Spinal cord (tissue), 10 donors: ENCODE measurements at places on chromosomes 7 and 10. TPM values are rescaled to one million over a fixed set of nuclear protein-coding genes. Genes with fewer than 3 reads are reported as not detected.

Gene NYAP1
- 12.6 TPM for total RNA-seq

Gene PIK3CG
- total RNA-seq = 6.4 TPM

Gene CRPPA
- total RNA-seq = 10.4 TPM

Gene FKBP6
- not detected for total RNA-seq

Gene ACSM6
- total RNA-seq = not detected

Gene UCN3
- total RNA-seq = 0.50 TPM

- no peak overlapping the region for H3K4me3 ChIP-seq
- no peaks in the 10 kb centered on the region for H3K4me1 ChIP-seq
Observed at GRCh38 chr7:131098527-131098926, 229.1 kb upstream of the MKLN1 start.

DNA sequence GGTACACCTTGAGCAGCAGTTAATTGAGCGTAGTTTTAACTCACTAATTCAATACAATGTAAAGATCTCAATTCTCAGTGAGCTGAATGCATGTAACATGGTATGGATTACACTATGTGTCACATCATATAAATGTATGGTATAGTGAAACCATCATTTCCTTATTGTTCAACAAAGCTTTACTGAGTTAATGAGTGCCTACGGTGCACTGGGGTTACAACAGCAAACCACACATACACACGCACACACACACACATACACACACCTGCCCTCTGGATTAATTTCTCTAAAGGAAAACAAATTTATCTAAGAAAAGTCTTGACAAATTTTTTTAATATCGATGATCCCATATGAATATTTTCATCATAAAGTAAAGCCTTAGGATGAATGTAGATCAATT, 369.1 kb downstream of the MALRD1 start:
- H3K27me3 ChIP-seq = no peaks in the 10 kb centered on the region
- no peak overlapping the region for H3K27ac ChIP-seq
- H3K4me1 ChIP-seq = no peaks in the 10 kb centered on the region
- H3K36me3 ChIP-seq = no peaks in the 10 kb centered on the region
- H3K4me3 ChIP-seq = no peak overlapping the region

- H3K27me3 ChIP-seq = peaks cover 16% of the 10 kb centered on the region
- H3K36me3 ChIP-seq = peaks cover 54% of the 10 kb centered on the region
- no peak overlapping the region for H3K4me3 ChIP-seq
- peaks cover 73% of the 10 kb centered on the region for H3K4me1 ChIP-seq
Observed at GRCh38 chr10:132738454-132739224, 47.3 kb downstream of the NKX6-2 start.

DNA sequence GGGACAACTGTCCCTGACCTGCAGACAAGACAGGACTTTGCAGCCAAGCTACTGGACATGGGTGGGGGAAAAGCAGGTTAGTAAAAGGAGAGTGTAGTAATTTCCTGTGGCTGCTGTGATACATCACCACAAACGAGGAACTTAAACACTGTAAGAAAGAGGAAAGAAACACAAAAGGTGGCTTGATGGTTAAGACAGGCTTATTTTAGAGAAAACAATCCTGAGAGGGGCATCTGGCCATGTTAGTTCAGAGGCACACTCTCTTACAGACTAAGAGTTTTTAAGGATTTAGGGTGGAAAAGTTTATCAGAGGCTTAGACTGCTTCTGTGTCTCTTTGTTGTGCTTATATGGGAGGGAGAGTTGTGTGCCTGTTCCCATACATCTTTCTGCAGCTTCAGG, 667.0 kb downstream of the TYW1 start:
- no peaks in the 10 kb centered on the region for H3K36me3 ChIP-seq
- DNase-seq = no peak
- H3K4me1 ChIP-seq = no peaks in the 10 kb centered on the region
- H3K27me3 ChIP-seq = no peaks in the 10 kb centered on the region
- H3K27ac ChIP-seq = no peak overlapping the region

DNA sequence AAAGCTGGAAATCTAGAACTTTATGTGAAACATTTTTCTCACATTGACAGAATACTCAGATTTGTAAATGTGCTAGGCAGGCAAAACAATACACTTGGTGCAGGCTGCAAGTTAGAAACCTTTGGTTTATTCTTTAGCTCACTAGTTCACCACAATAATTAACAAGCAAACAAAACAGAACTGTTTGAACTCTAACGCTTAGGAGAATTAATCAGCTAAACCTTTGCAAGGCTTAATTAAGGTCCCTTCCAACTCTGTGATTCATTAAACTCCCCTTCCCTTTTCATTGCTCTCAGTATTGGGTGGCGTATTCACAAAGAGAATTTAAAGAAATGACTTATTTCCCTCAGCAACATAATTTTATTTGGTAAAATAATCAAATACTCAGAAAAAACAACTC, 99.0 kb downstream of the PON1 start:
- H3K27me3 ChIP-seq = no peaks in the 10 kb centered on the region
- peak; percentile 19 for DNase-seq
- no peak overlapping the region for H3K27ac ChIP-seq
- H3K4me3 ChIP-seq = no peak overlapping the region
- H3K4me1 ChIP-seq = no peaks in the 10 kb centered on the region

DNA sequence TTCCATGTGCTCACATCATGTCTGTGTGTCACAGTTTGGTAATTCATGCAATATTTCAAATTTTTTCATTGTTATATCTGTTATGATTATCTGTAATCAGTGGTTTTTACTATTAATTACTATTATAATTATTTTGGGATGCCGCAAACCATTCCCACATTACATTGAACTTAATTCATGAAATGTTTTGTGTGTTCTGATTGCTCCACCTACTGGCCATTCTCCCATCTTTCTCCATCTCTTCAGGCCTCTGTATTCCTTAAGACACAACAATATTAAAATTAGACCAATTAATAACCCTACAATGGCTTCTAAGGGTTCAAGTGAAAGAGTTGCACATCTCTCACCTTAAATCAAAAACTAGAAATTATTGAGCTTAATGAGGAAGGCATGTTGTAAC, 398.5 kb downstream of the PCDH15 start:
- no peaks in the 10 kb centered on the region for H3K36me3 ChIP-seq
- H3K27ac ChIP-seq = no peak overlapping the region
- no peaks in the 10 kb centered on the region for H3K4me1 ChIP-seq
- no peak for DNase-seq
- H3K4me3 ChIP-seq = no peak overlapping the region
- no peaks in the 10 kb centered on the region for H3K27me3 ChIP-seq

GRCh38 chr10:98006266-98006665, 24.2 kb downstream of the CRTAC1 start:
- no peak overlapping the region for H3K4me3 ChIP-seq
- DNase-seq = no peak
- H3K27me3 ChIP-seq = no peaks in the 10 kb centered on the region

DNA sequence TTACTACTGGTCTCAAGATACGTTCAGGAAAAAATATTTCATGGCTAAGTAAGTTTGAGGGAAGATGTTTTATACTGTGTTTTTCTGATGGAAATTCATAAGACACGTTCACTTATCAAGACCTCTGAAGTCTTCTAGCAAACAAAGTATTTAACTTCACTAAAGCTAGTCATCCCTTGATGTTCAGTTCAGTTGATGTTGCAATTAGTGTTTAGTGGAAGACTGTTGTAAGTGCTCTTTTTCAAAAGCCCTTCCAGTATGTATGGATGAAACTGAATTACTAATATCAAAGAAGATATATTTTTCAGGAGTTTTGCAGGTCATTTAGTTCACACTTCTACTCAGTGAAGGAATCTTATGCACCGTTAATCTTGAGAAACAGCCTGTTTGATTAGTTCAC, 25.1 kb downstream of the CUL1 start:
- H3K27ac ChIP-seq = no peak overlapping the region
- DNase-seq = no peak
- H3K27me3 ChIP-seq = no peaks in the 10 kb centered on the region
- peaks cover 3% of the 10 kb centered on the region for H3K36me3 ChIP-seq

DNA sequence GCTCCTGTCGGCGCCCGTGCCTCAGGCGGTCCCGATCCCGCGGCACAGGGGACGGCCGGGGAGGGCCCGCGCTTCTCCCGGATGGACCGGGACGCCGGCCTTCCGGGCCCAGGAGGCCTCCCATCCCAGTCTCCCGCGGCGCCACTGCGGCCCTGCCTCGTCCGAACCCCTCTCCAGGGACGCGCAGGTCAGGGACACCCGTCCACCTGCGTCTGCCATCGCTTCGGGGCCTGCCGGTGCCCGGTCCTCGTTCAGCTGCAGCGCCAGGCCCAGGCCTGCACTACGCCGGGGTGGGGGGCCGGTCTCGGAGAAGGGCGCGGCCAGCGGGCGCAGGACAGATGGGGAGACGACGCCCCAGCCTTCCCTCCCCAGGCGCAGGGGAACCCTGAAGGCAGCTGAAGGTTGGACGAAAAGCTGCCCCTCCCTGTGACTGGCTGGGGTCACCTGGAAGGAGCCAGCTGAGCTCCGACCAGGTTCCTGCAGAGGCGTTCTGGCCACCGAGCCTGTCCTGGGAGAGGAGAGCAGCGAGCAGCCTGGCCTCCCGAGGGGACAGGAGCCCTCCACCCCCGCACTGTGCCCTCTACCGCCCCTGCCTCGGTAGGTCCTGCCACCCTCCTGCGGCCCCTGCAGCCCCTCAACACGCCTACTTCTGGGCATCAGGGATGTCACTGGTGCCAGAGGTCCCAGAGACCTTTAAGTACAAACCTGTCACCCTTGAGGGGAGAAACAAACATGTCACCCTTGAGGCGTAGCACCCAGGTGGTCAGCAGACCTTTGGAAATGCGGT, 84.3 kb downstream of the LANCL2 start:
- no peaks in the 10 kb centered on the region for H3K27me3 ChIP-seq
- H3K27ac ChIP-seq = no peak overlapping the region
- DNase-seq = no peak
- peaks cover 9% of the 10 kb centered on the region for H3K4me1 ChIP-seq
